ENCODE measurements at places on chromosomes 2 and 18. TPM values are rescaled to one million over a fixed set of nuclear protein-coding genes. Genes with fewer than 3 reads are reported as not detected.

GRCh38 chr2:151575338-151575737 is 158.9 kb downstream of the NEB start:
- no peak overlapping the region for H3K4me3 ChIP-seq
- H3K27ac ChIP-seq = no peak overlapping the region
- H3K36me3 ChIP-seq = no peaks in the 10 kb centered on the region
- no peak for DNase-seq
- H3K4me1 ChIP-seq = no peaks in the 10 kb centered on the region

GRCh38 chr2:78977661-78978145 is 47.8 kb upstream of the REG3G start:
- DNase-seq = no peak
- H3K27me3 ChIP-seq = no peaks in the 10 kb centered on the region
- no peak overlapping the region for H3K27ac ChIP-seq
- no peak overlapping the region for H3K4me3 ChIP-seq

IL37 gene
- not detected for total RNA-seq

DNA sequence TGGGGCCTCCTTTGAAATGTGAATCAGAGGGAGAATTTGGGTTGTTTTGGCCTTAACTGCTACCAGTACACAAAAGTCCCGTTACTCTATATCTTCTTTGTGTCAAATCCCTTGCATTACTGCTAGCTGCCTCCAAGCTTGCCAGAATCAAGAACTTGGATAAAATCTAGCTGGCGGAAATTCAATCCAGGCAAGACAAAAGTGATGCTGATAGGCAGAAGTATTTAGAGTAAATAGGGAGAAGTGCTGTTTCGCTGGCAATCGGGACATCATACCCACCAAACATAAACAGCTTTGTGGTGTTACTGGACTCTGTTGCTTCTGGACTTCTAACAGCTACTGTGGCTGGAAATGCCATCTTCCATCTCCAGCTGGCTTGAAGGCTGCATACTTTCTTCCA is 2.5 kb downstream of the IFIH1 start:
- no peak for DNase-seq
- peak overlapping the region; percentile 78 for H3K4me3 ChIP-seq
- H3K4me1 ChIP-seq = peaks cover 59% of the 10 kb centered on the region
- H3K27me3 ChIP-seq = no peaks in the 10 kb centered on the region

DSC1 gene
- total RNA-seq = not detected

GRCh38 chr18:2204736-2205135 is 366.6 kb downstream of the METTL4 start:
- H3K27ac ChIP-seq = no peak overlapping the region
- H3K4me3 ChIP-seq = no peak overlapping the region
- H3K4me1 ChIP-seq = no peaks in the 10 kb centered on the region
- no peaks in the 10 kb centered on the region for H3K36me3 ChIP-seq

MDH1B gene
- not detected for total RNA-seq

TUBB8B gene
- not detected for total RNA-seq

ITGB6 gene
- total RNA-seq = 2.3 TPM

DNA sequence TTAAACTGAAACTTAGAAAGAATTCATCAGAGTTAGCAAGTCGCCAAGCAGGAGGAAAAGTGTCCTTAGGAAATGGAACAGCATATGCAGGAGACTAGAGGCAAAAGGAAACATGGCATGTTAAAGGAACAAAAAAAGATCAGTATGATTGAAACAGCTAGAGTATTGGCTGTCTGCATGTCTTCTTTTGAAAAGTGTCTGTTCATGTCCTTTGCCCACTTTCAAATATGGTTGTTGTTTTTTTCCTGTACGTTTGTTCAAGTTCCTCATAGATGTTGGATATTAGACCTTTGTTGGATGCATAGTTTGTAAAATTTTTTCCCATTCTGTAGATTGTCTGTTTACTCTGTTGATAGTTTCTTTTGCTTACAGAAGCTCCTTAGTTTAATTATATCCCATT is 161.6 kb downstream of the NR4A2 start:
- H3K4me1 ChIP-seq = no peaks in the 10 kb centered on the region
- H3K36me3 ChIP-seq = no peaks in the 10 kb centered on the region
- no peak overlapping the region for H3K27ac ChIP-seq
- H3K4me3 ChIP-seq = no peak overlapping the region

GRCh38 chr2:109560265-109560664 is 53.5 kb downstream of the SEPTIN10 start:
- peaks cover 16% of the 10 kb centered on the region for H3K36me3 ChIP-seq
- DNase-seq = peak; percentile 41
- no peaks in the 10 kb centered on the region for H3K27me3 ChIP-seq

DNA sequence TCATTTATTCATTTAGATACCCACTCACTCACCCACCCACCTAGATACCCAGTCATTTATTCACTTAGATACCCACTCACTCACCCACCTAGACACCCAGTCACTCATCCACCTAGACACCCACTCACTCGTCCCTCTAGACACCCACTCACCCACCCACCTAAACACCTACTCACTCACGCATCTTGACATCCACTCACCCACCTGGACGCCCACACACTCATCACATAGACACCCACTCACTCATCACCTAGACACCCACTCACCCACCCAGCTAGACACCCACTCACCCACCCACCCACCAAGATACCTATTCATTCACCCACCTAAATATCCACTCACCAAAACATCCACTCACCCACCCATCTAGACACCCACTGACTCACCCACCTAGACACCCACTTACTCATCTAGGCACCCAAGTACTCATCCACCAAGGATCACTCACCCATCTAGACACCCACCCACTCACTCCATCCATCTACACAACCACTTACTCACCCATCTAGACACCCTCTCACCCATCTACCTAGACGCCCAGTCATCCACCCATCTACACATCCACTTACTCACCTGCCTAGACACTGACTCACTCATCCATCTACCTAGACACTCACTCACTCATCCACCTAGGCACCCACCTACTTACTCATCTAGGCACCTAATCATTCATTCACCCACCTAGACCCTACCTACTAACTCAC is 723.7 kb upstream of the RAB6C start:
- H3K27me3 ChIP-seq = no peaks in the 10 kb centered on the region
- H3K36me3 ChIP-seq = no peaks in the 10 kb centered on the region
- no peak overlapping the region for H3K27ac ChIP-seq
- no peak overlapping the region for H3K4me3 ChIP-seq
- H3K4me1 ChIP-seq = no peaks in the 10 kb centered on the region
- no peak for DNase-seq

DNA sequence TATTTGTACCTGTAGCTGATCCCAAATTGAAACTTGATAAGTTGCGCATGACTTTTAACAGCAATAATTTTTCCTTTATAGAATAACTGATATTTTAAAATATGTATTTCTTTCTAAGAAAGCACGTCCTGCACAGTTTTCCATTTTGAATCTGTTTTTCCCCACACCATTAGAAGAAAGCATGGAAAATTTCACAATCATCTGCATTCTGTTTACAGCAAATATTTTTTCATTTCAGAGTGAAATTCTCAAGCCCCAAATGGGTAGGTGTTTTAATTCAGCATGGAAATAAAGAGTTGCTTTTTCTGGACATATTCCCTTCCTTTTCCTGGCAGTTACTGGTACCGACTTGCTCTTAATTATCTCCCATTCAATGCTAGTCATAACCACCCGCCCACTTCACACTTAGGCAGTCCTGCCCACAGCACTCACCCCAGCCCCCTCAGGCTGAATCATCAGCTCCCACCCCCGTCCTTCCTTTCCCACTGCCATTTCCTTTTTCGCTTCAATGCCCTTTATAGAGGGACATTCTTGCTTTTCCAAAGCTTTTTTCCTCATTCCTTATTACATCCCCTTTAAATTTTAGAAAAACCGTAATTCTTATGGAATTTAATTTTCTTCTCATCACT is 89.2 kb upstream of the GLS start:
- peak; percentile 55 for DNase-seq
- no peaks in the 10 kb centered on the region for H3K36me3 ChIP-seq
- no peak overlapping the region for H3K27ac ChIP-seq
- peaks cover 9% of the 10 kb centered on the region for H3K4me1 ChIP-seq

DNA sequence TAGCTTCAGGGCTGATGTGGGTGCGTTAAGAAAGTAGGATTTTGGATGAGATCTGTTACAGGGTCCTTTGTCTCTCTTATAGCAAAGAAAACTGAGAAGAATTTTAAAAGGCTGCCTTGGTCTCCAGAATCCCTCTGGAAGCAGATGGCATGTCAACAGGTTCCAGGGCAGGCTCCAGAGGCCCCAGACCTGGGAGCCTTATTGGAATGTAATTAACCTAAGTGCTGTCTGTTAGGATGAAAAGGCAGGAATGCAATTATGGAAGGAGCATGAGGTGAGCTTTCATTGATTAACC is 97.2 kb upstream of the PKDCC start:
- no peak for DNase-seq
- H3K4me3 ChIP-seq = no peak overlapping the region
- no peaks in the 10 kb centered on the region for H3K36me3 ChIP-seq
- no peak overlapping the region for H3K27ac ChIP-seq
- H3K4me1 ChIP-seq = no peaks in the 10 kb centered on the region

All from stomach (tissue), 19 donors.